ENCODE measurements at places on chromosomes 16 and 17. TPM values are rescaled to one million over a fixed set of nuclear protein-coding genes. Genes with fewer than 3 reads are reported as not detected.

GRCh38 chr17:27384726-27385125, 71.5 kb upstream of the KSR1 start:
- DNase-seq, result no peak

NMT1 gene
- 50.1 TPM for polyA plus RNA-seq

GRCh38 chr17:67133161-67133560, 88.8 kb downstream of the CACNG1 start:
- DNase-seq, result no peak

DNA sequence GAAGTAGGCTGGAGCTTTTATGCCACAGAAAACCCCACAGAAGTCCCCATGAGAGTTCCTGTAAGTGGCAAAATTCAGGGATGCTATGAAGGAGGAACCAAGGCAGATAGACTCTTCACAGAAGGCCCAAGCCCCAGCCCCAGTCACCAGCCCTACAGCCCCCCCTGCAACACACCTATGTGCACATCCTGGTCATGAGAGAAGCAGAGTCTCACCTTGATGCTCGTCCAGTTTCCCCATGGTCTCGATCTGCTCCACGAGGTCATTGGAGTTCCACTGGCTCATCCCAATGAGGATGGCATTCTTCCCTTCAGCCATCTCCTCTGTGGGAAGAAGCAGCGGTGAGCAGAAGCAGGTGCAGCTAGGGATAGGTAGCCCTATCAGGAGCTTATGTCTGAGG, 31.2 kb downstream of the PITPNM3 start:
- DNase-seq, result no peak

DNA sequence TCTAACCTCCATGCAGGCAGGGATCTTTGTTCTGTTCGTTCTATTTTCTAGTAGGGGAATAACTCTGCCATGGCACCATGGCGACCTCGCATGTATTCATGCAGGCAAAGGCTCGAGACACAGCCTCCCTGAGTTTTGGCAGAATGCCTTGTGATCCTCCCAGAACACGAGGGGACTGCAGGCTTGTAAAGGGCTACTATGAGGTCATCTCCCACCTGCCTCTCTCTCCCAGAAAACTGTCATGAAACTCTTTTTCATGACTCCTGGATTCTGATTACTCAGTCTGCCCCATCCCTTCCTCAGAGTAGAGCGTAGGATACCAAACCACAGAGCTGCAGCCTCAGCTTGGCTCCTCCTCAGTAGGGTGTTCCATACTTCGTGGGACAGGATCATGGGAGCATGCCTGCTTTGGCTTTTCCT, 64.3 kb downstream of the IGF2BP1 start:
- no peak for DNase-seq

DNA sequence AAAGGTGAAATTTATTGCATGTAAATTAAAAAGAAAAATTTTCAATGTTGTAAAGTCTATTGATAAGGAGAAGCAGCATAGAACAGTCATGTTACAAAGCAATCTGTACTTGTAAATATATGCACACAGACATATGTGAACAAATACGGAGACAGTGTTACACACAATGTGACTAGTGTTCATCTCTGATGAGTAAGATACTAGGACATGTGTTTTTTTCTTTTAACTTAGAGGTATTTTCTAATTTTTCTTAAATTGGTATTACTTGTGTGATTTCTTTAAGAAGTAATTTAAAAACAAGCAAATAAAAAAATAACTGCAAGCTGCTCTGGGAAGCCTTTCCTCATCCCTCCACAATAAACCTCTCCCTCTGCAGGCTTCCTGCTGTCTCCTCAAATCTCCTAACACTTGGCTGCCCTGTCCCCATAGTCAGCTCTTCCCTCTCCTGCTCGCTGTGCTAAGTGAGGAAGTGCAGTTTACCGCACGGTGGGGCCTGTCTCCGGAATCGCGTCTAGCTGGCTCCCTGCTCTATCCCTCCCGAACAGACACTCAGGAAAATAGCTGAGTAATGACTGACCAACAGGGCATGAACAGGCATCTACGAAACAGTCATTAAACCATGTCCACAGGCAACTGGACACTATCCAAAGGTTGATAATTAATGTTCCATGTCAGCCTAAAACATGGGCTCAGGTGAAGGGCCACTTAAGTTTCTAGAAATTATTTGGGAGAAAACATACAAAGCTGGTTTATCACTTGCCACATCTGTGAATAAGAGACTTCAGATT, 35.9 kb downstream of the CMTM4 start:
- peak; percentile 57 for DNase-seq

- no peak for DNase-seq
Measured at GRCh38 chr17:51706093-51706492, 445.7 kb downstream of the UTP18 start.

GRCh38 chr16:52561910-52562741, 15.2 kb upstream of the TOX3 start:
- DNase-seq, result no peak

GDPD3 gene
- polyA plus RNA-seq, result 5.1 TPM

- peak; percentile 31 for DNase-seq
Measured at GRCh38 chr16:63461248-63461841, 1425.1 kb upstream of the CDH8 start.

GRCh38 chr17:75755990-75756389, 9.0 kb downstream of the GALK1 start:
- DNase-seq, result no peak

DNA sequence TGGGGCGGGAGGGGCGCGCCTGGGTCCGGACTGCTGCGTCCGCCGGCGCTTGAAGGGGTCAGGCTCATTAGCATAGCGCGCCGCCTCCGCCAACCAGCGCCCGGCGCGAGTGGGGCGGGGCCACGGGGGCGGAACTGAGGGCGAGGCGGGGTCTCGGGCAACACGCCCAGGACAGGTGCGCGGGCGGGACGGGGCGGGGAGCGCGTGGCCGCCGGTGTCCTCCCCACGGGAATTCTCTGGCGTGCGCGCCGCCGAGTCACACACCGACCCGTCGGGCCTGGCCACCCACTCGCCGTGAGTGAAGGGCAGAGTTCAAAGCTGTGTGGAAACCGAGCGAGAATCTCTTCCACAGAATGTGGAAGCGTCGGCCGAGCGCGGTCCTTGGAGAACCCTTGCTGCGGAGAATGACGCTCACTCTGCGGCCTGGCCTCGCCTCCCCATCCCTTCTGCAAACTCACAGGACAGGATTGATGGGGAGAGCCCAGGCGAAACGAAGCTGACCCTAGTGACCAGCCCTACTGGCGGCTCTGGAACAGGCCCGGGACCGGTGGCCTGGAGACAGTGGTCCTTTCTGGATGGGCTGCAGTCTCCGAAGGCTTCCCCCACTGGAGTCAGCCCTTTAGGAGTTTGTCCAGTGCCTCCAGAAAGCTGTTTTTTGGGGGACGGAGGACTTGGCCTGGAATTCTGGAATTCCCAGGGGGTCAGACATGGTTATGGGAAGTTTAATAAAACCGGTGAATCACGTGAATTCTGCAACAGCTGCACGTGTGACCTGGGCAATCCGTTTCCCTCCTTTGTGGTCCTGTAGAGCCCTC, at the start of gene SNAI3:
Gene SNAI3, minus strand, starts transcription at position 69 of the 815 bp plus-strand sequence. CDS start 101 bp downstream, outside the sequence.
- DNase-seq, result no peak

GRCh38 chr16:56336711-56337110, 88.6 kb downstream of the AMFR start:
- DNase-seq, result no peak

DNA sequence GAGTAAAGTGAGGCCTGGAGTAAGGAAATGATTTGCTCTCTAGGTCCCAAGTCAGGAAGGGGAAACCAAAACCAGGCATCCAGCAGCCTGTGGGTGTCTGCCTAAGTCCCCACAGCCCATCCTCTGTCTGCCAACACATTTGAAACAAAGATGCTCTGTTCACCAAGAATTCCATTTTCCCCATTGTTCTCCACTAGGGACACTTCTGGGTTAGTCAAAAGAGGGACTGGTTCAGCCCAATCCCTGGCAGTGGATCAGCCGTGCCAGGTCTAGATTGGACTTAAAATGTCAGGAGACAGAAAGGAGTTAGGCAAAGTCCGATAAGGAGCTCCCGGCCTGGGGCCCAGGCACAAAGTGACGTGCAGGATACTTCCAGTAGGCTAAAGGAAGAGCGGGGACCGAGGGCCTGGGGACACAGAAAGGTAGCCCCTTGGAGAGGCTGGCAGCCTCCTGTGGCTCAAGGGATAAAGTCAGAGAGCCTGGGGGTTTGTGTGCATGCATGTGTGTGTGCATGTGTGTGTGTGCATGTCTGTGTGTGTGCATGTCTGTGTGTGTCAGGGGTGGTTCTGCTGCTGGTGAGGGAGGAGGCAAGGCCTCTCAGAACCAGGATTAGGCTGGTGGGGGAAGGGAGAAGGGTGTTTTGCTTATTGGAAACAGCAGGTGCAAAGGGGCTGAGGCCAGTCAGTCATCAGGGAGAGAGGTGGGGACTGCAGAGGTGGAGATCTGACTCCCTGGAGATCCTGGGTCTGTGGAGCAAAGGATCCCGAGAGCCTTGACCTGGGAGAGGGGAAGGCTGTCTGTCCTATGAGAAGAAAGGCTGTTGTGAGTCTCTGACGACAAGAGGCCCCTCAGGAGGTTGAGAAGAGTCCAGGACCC, 41.7 kb upstream of the IL34 start:
- DNase-seq, result no peak

DNA sequence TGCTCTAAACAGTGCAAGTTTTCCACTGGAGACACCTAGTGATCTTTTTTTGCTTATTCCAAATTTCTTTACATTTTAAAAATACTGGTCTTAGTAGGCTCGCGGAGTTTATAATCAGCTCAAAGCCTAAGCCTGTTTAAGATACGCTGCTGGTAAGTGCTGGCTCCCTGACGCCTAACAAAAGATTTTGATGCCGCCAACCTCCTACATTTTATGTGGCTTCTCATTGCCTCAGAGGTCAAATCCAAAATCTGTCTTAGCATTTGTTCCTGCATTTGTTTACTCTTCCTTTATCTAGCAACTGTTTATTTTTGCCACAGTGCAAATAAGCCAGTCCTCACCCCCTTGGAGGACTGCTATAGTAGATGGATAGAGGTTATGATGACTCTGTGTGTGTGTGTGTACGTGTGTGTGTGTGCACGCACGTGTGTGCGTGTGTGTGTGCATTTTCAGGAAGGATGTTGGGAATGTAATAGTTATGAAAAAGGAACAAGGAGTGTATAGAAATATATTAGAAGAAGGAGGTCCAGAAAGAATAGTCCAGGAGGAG, 24.8 kb downstream of the HS3ST3B1 start:
- no peak for DNase-seq

CDH16 gene
- not detected for polyA plus RNA-seq

DNA sequence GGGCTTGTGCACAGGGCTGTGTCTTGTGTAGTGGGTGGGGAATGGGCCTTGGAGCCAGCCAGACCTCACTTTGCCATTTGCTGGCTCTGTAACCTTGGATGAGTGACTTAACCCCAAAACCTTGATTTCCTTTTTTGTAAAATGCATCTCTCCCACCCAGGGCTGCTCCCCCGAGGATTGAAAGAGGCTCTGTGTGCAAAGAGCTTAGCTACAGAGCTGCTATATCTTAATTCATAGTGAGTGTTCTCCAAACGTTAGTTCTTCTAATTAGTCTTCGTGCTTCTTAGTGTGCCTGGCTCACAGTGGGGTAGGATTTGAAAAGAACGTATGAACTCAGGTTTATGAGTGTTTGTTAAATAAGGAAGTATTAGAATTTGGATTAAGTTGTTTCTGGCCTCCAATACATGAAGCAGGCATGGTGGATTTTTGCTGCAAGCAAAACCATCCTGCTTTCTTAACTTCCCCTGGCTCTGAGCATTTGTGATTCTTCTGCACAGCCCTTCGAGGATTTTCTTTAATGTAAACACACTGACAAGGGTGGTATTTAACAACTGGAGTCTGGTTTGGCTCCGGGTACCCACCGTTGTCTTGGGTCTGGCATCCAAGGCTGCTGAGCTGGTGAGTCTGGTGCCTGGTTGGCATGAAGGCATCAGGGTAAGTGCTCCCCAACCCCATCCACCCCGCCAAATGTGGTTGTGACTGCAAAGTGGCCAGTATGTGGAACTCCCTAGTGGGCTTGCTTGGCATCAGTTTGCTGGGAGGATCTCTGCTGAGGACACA, 29.7 kb downstream of the KSR1 start:
- DNase-seq, result no peak
